ENCODE measurements at places on chromosomes 2 and 18. TPM values are rescaled to one million over a fixed set of nuclear protein-coding genes. Genes with fewer than 3 reads are reported as not detected.

KIDINS220 gene
- 31.3 TPM for total RNA-seq

TDRD15 gene
- total RNA-seq, result not detected

GREB1 gene
- total RNA-seq, result 0.34 TPM

PRKAG3 gene
- not detected for total RNA-seq

KCNJ3 gene
- total RNA-seq, result not detected

SIGLEC15 gene
- total RNA-seq, result 1.7 TPM

DYNAP gene
- not detected for total RNA-seq

CHRNG gene
- not detected for total RNA-seq

SRD5A2 gene
- not detected for total RNA-seq

NOSTRIN gene
- total RNA-seq, result 11.0 TPM

HSPE1 gene
- total RNA-seq, result 234 TPM
